ENCODE measurements at places on chromosomes 2 and 18.

DNA sequence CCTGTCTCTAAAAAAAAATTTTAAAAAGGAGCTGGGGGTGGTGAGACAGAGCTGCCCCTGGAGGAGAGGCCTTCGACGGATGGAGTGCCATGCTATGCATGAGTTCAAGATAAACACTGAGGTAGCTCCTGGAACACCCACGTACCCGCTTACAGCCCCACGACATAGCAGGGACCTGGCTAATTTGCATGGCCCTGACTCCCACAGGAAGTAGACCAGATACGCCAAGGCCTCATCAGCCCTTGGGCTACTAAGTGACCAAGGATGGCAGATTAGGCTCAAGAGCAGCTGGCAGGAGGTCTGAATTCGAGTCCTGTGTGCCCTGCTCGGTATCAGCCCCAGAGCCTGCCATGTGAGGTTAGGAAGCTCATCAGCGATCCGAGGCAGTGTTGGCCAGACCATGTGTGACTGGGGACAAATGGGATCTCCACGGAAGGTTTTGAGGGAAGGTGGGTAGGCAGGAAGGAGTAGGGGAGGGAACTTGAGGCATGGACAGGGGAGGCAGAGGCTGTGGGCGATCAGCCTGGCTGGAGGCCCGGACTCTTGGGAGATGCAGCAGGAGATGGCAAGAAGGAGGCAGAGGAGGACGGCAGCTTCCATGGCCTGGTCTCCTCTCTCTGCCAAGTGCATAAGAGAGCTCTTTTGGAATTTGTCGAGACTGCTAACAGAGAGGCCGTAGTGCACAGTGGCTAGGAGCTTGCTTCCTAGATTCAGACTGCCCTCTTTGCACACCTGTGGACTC, 218.3 kb downstream of the GLI2 start:
- DNase-seq, result no peak

DNA sequence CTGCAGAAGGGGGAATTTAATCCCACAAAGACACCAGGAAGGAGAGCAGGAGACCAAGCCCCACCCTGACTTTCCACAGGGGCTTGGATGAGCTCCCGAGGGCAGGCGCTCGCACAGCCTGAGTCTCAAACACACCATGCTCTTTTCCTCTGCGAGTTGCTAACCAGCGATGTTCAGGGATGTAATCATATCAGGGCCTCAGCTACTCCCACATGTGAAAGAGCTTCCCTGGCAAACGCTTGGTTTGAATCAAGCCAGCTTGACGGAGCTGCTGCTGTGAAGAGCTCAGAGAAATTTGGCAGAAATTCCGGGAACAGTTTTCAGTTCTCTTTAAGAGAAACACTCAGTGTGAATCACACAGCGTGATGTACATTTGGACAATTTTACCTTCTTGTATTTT, 385.8 kb downstream of the GALR1 start:
- no peak for DNase-seq

GRCh38 chr2:29492701-29493100, 377.5 kb downstream of the CLIP4 start:
- no peak for DNase-seq

- no peak for DNase-seq
Observed at GRCh38 chr2:37558623-37559022, 112.8 kb downstream of the CDC42EP3 start.

- DNase-seq, result no peak
Observed at GRCh38 chr18:3177902-3178687, 41.7 kb downstream of the MYOM1 start.

DNA sequence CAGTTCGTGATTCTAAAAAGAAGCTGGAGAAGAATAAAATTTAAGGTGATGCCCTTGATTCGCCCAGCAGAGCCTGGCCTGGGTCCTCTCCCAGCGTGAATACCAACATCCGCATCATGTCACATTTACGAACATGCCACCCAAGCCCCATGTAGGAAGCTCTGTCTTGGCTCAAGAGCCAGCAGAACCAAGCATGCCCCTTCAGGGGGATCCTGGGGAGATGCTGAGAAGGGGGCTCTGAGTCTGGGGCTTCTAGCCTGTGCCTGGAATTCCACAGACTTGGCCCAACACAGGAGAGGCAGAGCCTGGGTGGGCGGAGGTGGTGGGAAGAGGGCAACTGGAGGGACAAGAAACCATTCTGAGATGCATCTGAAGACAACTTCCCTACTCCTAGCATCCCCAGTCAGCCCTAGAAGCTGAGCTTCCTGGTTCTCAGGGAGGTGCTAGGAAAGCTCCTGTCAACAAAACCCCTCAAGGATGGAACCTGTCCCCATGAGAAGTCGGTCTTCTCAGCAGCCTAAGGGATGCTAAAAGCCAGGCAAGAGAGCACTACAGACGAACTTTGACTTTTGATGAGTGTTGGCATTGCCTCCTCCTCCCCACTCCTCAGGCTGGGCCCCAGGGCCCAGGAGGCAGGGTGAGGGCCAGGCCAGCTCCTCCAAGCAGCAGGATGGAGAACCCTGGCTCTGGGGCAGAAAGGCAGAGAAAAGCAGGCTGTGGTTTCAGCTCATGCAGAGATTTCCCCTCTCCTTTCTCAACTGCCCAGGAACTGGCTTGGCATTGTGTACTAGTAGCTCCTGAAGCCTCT, 57.9 kb downstream of the POLR1A start:
- DNase-seq, result no peak

DNA sequence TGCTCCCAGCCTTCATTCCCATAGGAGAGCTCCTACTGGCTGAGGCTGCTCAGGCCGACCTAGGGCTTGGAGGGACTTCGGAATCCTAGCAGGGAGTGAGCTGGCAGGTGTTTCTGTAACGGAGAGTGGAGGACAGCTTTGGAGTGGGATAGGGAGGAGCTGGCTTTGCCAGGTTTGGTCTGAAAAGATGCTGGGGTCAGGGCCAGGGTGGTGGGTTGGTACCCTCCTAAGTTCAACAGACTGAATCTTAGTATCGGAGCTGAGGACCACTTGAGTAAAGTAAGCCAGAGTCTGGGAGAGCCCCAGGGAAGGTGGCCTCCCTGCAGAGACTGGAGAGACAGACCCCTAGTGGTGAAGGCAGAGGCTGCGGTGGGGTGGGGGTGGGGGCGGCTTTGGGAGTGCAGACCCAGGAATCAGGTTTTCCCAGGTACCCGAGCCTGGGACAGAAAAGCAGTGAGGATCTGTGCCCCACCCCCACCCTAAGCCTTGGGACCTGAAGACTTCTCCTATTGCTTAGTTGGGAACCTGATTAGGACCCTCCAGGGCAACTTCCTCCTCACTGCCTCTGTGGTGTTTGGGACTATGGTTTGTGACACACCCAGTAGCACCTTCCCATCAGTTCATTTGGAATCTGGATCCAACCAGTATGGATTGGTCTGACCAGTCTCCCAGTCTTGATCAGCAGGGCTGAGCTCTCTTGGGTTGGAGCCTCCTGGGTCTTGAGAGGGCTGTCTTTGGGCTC, 3.0 kb downstream of the CNNM4 start:
- no peak for DNase-seq

GRCh38 chr2:217919781-217920351, 82.9 kb downstream of the TNS1 start:
- DNase-seq, result no peak

DNA sequence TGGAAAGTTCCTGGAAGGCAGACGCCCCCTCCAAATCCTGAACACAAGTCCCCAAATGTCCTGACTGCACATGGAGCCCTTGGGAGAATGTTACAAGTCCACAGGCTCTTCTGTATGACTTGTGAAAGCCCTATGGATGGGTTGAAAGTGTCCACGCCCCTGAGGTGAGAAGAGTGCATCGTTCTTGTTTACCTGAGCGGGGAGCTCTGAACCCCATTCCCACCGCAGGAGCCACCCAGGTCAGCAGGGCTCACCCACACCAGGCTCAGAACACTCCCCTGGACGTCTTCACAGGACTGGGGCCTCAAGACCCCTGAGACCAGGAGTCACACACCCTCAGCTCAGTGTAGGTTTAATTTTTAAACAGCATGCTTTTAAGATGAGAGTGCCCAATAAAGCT, 84.2 kb upstream of the TMEM18 start:
- DNase-seq, result no peak

DNA sequence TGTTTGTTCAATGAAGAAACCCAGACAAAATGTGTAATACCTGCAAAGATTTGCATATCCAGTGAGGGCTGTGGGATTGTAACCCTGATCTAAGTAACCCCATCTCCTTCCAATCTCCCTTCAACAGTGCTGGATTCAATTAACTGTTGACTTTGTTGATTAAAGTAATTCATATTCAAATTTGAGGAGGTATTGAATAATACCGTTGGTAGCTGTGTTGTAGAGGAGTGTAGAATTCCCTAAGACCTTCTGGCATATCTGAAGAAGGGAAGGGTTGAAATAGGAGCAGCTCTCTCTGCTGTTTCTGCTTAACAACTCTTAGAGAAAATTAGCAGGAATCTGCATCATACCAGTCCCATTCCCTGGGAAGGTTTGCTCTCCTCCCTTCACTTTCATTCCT, 28.2 kb downstream of the MAIP1 start:
- DNase-seq, result no peak

DNA sequence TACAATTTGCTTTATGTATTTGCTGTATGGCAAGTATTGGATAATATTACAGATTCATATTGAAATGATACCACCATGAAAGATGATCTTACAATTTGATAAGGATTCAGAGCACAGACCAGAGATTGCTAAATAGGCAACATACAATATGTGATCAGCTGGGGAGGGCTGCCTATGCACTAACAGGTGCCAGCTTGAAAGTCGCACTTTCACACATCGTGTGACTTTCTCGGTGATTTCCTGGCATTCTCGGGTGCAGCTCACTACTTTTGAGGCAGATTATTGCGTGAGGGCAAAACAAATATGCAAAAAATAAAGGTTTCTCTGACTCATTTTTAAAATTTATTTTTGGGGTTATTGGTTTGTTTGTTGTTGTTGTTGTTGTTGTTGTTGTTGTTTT, 36.0 kb downstream of the RBMS1 start:
- DNase-seq, result no peak

- DNase-seq, result no peak
Observed at GRCh38 chr18:55998071-55998522, 410.1 kb upstream of the TCF4 start.

DNA sequence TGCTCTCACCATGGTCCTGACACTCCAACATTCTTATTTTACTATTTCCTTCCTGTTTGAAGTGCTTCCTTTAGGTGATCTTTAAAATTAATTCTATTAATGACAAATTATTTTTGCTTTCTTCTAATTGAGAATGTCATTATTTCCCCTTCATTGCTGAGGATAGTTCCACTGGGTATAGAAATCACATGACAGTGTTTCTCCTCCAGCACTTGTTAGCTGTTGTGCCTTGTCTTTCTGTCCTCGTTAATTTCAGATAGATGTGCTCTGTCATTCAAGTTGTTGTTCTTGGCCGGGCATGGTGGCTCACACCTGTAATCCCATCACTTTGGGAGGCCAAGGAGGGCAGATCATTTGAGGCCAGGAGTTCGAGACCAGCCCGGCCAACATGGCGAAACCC, 321.0 kb upstream of the RAB6C start:
- DNase-seq, result no peak

Data from LoVo (cell line).